LHCN-M2 (cell line): ENCODE measurements at places on chromosomes 5 and 9. TPM values are rescaled to one million over a fixed set of nuclear protein-coding genes. Genes with fewer than 3 reads are reported as not detected.

Gene CNTNAP3B
- 0.11 TPM in 1 of 2 replicates, not detected in the other for total RNA-seq

Gene GDA
- not detected in 2 replicates for total RNA-seq

Gene HBEGF
- 1.8 and 1.9 TPM in 2 replicates for total RNA-seq

Gene FCN2
- not detected in 2 replicates for total RNA-seq

Gene TNFSF15
- total RNA-seq: 0.06 and 0.13 TPM in 2 replicates

Gene GRAMD2B
- 16.3 and 23.1 TPM in 2 replicates for total RNA-seq

Gene HCN1
- total RNA-seq: 0.06 TPM in 1 of 2 replicates, not detected in the other

Gene ITK
- total RNA-seq: 0.06 TPM in 1 of 2 replicates, not detected in the other

Gene CACFD1
- 7.4 and 8.2 TPM in 2 replicates for total RNA-seq

Gene CDX1
- total RNA-seq: not detected in 2 replicates

Gene DMRT3
- not detected in 2 replicates for total RNA-seq

Gene IRGM
- 0.57 TPM in 1 of 2 replicates, not detected in the other for total RNA-seq

DNA sequence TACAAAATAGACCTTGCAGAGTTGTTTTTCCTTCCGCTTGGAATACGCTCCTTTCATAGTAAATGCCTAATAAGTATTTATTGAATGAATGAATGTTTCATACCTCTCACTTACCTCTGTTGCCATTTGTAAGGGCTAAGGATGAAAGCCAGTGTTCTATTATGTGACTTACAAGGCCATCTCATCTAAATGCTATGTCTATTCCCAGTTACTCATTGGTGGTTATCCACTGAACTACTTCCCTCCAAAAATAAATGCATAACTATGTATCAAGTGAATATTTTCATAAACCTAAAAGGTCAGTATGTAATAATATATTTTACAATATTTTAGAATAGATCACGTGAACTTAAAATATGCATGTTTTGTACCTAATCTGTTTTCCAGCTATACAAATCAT is 670.5 kb upstream of the RGMB start:
- DNase-seq: no peak

DNA sequence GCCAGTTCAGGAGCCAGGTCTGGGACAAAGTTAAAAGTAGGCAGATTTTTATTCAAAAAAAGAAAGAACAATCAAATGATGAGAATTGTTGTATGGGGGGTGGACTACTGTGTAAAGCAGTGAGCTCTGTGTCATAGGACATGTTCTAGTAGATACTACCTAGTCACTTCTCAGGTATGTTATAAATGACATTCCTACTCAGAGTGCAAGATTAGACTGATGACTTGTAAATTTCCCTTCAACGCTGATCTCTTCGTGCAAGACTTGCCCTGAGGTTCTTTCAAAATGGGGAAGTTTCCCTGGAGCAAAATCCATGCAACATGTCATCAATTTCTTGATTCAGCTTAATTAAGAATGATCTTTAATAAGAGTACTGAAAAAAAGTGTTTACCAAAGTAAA is 175.1 kb downstream of the RORB start:
- no peak for DNase-seq

DNA sequence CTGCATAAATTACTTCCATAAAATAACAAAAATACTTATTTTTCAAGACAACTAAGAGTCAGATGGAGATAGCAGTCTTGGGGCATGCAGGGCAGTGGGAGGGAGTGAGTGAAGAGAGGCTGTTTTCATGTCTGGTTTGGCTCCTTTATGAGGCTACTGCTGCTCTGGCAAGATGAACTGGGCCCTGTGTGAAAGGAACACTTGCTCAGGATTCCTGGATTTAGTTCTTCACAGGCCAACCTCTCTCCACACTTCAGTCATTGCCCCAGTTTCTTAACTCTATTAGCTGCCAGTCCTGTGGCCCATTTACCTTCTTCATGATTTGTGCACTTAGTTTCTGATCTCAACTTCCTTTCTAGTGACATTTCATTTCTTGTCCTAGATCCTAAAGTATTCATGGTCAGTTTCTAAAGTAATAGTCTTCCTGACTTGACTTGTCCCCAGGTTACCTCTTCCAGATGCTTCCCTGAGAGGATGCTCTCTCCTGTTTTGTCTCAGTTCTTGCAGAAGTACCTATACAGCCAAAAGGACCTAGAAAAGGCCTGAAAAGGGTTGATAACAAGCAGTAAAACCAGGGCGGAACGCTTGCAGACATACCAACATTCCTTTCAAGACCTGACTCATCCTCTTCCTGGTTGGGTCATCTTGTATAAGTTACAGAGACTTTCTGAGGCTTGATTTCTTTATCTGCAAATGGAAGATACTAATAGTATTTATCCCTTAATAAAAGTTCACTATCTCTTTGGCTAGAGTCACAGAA is 77.0 kb upstream of the ZFAND5 start:
- DNase-seq: peak; percentile 82

GRCh38 chr9:127539259-127539981 is 72.7 kb upstream of the STXBP1 start:
- peak; percentile 63 for DNase-seq

DNA sequence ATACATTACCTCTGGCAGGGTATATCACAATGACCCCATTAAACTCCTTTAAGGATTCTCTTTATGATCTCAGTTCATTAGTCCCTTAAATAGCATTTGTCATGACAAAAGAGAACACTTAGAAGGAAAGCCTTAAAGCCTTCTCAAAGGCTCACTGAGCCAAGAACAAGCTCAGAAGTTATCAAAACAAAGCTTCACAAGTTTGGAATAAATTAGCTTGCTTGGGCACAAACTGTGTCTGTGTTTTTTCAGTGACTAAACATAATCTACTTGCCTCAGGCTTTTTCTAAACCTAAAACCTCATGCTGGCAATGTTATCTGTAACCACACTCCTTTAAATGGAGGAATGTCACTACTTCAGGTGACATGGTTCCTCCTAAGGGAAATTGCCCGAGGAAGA is 1114.9 kb upstream of the C9orf72 start:
- DNase-seq: no peak

GRCh38 chr5:4627929-4628328 is 512.2 kb upstream of the ADAMTS16 start:
- no peak for DNase-seq

- DNase-seq: no peak
These were observed 187.9 kb upstream of the ELL2 start for GRCh38 chr5:96149546-96149945.

DNA sequence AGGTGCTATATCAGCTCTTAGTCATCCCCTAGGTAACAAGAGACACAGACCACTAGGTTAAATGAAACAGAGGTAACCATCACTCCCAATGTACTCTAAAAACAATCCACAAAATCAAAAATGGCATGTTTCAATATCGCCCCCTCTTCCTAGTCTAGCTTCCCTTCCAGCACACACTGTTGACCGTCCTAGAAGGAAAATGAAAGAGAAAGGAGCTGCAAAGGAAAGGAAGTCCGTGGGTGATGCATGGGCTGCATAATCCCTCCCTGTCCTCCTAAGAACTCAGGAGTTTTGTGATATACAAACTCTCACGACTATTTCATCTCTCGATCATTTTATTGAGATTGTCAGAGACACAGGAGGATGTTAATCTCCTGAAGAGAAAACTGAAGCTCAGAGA is 101.6 kb downstream of the RFK start:
- no peak for DNase-seq

GRCh38 chr5:32163785-32164184 is 10.3 kb downstream of the GOLPH3 start:
- DNase-seq: no peak

- no peak for DNase-seq
These were observed 46.6 kb upstream of the OLFM1 start for GRCh38 chr9:135040892-135041291.

DNA sequence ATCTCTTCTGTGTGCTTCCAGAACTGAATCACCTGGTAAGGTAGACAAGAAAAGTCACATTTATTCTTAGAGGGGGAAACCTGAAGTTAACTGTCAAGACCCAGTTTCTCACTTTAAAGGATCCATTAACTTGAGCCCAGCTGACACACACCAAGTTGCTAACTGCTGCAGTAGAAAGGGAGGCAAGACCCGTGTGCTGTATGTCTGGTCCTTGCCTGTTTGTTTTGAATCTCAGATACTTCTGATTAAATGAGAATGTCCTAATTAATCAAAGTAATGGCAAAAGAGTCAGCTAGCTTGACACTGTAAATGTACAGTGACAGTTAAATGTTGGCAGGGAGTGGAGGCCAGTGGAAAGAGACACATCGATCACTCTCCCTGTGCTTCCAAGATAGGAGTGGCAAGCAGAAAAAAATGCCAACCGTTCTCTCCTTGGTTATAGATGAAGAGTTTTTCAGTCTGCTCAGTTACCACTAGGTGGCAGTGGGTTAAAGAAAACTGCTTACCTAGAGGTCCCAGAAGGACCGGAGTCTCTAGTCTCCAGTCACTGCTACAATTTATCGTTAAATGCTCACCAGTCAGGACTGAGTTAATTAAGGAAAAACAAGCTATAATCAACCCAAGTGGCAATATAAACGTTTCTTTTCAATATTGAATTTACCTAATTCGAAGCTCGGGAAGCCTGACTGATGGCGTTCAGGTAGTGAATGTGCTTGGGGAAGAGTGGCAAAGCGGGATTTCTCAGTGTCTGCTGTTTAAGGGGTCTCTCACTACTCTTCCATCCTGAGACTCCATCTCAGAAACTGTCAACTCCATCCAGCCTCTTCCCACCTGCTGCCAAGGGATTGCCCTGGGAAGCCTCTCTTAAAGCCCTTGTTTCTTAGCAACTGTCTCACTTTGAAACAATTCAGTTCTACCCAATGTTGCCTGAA is 18.4 kb downstream of the LSM11 start:
- DNase-seq: peak; percentile 63

- no peak for DNase-seq
These were observed 28.7 kb downstream of the DIAPH1 start for GRCh38 chr5:141590127-141590526.

DNA sequence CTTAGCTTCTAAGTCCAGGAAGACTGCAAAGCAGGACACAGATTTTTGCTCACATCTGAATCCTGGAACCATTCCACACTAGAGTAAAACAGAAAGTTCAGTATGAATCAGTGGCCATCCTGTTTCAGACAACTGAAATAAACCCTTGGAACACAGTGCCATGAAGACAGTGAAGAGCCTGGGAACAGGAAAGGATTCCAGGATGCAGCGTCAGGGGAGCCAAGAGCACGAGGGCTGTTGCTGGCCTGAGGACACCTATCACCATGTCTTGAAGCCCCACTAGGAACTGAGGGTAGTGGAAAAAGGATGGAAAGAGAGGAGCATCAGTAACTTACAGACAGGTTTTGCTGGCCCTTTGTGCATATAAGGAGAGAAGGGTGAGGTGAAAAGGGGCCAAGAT is 115.3 kb upstream of the FSTL4 start:
- DNase-seq: no peak

- no peak for DNase-seq
These were observed 26.0 kb downstream of the GARNL3 start for GRCh38 chr9:127290561-127291065.

- DNase-seq: peak; percentile 51
These were observed 52.0 kb upstream of the KCNIP1 start for GRCh38 chr5:170451747-170452365.

DNA sequence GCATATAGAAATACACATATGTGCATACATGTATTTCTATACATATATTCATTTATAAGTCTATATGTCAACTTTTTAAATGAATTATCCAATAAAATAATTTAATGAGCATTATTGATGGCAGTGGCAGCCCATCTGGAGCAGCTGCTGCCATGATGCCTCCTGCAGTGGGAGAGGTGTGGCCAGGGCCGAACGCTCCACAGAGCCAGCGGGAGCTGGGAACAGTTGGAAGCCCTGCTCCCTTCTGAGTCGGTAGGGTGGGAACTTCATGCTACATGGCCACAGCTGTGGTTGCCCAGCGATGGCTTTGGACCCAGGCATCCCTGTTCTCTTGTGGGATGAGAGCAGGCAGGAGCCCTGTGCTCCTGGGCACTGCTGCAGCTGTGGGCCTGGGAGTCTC is 812.4 kb upstream of the CTNND2 start:
- no peak for DNase-seq

- no peak for DNase-seq
These were observed 12.2 kb upstream of the MIER3 start for GRCh38 chr5:56964173-56964572.

- no peak for DNase-seq
These were observed 7.7 kb downstream of the IL13 start for GRCh38 chr5:132665574-132666080.

- DNase-seq: no peak
These were observed 76.6 kb downstream of the NSUN2 start for GRCh38 chr5:6556089-6556801.

- DNase-seq: no peak
These were observed 60.0 kb downstream of the SNX18 start for GRCh38 chr5:54577528-54577927.

DNA sequence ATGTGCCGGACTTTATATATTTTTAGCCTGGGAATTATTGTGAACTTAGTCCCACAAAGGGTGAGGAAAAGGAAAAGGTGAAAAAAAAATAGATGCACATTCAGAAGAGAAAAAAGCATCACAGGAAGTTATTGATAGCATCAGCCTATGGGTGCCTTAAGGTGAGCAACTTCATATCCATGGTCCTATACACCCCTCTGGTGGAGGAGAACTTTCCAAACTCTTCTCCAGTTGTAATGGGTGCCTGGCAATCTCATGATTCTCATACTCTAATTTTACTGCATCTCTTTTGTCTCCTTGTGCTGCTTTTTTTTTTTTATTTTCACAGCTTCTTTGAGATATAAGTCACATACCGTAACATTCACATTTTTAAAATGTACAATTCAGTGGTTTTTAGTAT is 107.4 kb downstream of the JAKMIP2 start:
- no peak for DNase-seq

- no peak for DNase-seq
These were observed 868.0 kb upstream of the CTNND2 start for GRCh38 chr5:12772276-12772675.

DNA sequence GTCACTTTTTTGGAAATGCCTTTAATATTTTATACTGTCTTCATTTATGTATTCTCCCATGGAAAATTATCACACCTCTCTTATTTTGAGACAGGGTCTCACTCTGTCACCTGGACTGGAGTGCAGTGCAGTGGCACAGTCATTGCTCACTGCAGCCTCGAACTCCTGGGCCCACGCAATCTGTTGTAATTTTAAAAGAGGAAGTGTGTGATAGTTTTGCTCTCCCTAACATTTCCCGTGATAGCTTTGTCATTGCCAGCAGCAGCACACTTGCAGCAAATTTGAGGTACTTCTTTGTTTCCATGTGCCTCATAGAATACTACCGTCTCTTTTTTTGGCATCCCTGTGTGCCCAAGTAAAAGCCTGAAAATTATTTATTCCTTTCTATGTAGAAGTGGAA is 103.5 kb downstream of the RNF180 start:
- no peak for DNase-seq

DNA sequence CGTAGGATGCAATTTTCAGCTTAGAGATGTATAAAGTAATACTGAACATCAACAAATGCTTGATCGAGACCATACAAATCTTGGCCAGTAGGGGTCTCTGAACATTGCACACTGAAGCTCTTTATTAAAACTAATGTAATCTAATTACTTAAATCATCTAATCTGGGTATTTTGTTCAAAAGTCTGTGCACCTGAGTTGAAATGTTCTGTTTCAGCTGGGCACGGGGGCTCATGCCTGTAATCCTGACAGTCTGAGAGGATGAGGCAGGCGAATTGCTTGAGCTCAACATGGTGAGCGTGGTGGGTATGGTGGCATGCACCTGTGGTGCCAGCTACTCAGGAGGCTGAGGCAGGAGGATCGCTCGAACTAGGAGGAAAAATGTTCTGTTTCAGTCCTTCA is 41.0 kb downstream of the ESM1 start:
- DNase-seq: peak; percentile 31

GRCh38 chr5:129902816-129903215 is 1.4 kb upstream of the CHSY3 start:
- no peak for DNase-seq
